ENCODE measurements at places on chromosomes 3 and 15.

GRCh38 chr15:44719293-44719999, 8.1 kb downstream of the B2M start:
- no peak for DNase-seq

- DNase-seq: no peak
These were observed 55.8 kb downstream of the POLR2M start for GRCh38 chr15:57762302-57762701.

DNA sequence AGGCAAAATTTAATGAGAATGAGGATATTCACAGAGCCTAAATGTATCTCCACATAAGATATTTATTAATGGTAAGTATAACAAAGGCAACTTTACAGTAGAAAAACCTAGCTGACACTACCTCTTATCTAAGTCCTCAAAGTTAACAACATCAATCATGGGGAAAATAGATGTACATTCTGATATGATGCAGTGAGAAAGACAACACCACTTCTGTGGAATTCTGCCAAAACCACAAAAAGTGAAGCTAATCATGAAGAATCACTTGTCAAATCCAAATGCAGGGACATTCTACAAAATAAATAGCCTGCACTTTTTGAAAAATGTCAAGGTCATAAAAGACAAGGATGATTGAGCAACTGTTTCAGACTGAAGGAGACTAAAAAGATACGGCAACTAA, 27.5 kb upstream of the EOMES start:
- no peak for DNase-seq

DNA sequence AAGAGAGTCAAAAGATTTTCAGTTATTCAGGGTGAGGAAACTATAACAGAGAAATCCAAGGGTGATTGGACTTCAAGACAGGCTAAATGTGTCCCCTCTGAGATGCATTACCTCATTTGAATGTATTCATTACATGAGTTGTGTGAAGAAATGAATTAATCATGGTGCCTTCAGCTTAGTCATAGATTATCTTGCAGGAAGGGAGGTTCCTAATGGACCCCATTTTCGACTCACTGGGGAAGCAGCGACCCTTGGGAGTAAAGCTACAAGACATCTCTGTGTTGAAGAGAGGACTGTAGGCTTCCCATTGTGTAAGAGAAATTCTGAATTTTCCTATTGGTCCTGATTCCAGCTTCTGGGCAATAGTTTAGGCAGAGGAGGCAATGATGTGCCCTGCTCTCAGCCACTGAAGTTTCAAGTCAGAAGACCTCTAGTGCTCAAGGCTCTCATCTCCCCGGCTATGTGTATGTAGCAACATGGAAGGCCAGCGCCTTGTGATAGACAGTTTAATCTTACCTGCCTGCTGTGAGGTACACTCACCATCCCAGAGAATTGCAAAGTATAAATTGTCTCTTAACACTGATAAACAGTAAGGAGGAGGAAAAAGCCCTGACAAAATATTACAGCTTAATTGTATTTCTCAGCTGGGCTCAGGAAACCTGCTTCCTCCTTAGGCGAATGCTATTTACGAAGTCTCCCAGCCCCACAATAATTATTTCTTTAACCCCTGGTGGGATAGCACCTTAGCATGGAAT, 133.8 kb downstream of the PDCD6IP start:
- no peak for DNase-seq

- no peak for DNase-seq
These were observed 24.8 kb upstream of the VGLL4 start for GRCh38 chr3:11668243-11669235.

- no peak for DNase-seq
These were observed 124.3 kb downstream of the TIGIT start for GRCh38 chr3:114418107-114418506.

DNA sequence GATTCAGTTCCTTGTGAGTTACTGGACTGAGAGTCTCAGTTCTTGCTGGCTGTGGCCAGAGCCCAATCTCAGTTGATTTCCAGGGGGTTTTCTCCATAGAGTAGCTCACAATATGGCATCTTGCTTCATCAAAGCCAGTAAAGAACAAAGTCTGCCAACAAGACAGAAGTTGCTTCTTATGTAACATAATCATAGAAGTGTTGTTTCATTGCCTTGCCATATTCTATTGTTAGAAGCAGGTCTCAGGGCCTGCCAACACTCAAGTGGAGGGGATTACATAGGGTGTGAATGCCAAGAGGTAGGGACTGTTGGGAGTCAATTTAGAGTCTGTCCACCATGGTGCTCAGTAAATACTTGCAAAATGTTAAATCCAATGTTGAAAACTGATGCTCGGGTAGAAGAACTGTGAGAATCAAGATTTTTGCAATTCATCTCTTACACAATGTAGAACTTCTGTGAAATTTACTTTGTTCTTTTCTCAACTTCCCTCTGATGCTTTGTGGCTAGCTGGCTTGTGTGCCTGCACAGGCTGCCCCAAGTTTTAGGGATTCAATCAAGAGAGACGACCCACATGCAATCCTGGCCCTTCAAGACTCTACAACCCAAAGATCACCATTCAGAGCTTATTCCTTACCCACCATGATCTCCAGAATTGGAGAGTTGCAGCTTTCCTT, 13.3 kb upstream of the PXYLP1 start:
- no peak for DNase-seq

- no peak for DNase-seq
These were observed 1.0 kb downstream of the LIMD1 start for GRCh38 chr3:45595364-45596195.

- no peak for DNase-seq
These were observed 2.5 kb downstream of the NBEAL2 start for GRCh38 chr3:46981932-46982471.

DNA sequence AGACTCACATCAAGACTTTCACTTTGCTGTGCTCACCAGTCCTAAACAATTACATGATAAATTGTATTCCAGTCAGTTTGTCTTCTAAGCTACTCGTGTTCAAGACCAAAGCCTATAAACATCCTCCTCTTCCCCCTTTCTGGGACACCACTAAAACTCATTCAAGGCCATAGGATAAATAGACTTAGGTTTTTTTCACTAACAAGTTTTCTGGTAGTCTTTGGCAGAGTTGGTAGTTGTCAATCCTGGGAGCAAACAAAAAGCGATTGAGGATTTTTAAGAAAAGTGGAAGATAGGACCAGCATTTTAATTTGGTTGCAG, 114.9 kb downstream of the TGFBR2 start:
- DNase-seq: no peak

DNA sequence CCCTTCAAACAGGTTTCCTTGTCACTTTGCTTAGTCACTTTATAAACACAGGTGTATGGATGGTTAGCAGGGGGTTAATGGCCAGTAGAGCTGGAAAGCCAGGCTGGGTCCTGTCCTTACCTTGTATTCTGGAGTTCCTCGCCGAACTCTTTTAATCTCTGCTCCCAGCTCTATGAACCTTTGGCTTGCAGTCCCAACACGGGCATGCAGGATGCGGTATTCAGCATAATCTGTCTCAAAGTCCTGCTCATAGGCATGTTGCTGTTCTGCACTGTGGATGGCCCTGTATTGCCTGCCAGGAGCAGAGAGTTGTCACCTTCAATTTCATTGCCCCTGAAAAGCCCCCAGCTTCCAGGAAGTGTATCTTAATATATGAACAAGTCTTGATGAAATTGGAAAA, 2.7 kb downstream of the ELL3 start:
- DNase-seq: no peak

DNA sequence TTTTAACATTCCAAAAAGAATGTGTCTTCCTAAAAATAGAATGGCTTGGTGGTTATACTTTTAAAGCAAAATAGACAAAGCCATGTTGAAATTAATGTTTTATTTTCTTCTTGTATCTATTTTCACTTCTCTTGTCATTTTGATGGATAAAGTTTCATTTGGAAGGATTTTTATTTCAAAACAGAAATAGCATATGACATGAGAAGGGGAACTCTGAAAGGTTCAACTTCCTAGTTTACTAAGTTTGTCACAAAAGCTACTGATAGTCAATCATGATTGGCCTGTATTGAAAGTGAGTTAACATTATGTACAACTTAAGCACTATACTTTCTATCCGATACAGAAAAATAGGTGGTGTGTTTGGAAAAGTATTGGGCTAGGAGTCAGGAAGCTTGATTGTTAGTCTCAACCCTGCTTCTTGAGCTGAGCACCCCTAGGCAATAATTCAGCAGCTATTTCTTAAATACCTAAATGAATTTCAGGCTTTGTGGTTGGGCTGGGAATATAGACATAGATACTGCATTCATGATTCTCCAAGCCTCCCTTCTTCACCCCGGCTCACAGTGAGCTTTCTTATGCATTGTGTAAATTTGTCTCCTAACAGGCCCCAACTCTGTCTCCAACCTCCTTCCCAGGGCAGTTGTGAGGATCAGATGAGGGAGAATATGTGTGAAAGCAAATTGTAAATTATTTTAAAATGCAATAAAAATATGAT, 46.9 kb upstream of the CSPG4 start:
- no peak for DNase-seq

DNA sequence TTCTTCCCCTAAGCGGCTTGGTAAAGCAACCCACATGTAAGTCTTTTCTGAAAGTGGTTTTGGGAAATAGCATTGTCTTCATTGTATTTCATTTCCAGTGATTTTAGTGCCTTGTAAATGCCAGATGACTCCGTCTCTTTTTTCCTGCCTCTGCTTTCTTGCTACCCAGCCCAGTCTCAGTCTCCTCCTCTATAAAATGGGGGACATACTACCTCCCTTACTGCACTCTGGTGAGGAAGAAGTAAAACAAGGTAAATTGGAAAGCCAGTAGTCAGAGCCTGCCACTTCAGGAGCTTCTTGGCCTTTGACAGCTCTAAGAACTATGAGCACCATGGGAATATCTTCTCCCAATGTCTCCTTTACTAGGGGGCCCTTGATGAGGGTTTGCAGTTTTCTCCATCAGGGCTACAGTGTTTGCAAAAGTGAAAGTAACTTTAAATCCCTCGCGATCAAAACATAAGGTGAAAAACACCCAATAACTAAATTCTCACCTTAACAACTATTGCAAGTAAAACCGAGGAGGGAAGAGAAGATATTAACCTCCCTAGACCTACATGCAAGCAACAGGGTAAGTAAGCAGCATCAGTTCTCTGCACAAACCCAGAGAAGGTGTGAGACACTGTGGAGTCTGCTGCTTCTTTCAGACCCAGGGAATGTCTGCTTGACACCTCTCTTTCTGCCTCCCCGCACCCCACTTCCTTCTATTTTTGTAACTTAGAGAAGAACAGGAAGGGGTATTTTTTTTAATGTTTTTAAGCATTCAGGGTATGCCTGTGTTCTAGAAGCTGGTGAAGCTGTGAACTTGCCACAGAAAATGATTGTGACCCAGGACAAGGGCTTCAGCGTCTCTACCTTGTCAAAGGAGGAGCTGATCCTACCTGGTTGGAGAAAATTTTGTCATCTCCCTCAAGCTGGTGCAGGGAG, 159.1 kb upstream of the EOMES start:
- no peak for DNase-seq

GRCh38 chr15:39889601-39890000, 30.5 kb downstream of the GPR176 start:
- no peak for DNase-seq

- no peak for DNase-seq
These were observed 3.0 kb downstream of the RPL32 start for GRCh38 chr3:12838179-12838965.

DNA sequence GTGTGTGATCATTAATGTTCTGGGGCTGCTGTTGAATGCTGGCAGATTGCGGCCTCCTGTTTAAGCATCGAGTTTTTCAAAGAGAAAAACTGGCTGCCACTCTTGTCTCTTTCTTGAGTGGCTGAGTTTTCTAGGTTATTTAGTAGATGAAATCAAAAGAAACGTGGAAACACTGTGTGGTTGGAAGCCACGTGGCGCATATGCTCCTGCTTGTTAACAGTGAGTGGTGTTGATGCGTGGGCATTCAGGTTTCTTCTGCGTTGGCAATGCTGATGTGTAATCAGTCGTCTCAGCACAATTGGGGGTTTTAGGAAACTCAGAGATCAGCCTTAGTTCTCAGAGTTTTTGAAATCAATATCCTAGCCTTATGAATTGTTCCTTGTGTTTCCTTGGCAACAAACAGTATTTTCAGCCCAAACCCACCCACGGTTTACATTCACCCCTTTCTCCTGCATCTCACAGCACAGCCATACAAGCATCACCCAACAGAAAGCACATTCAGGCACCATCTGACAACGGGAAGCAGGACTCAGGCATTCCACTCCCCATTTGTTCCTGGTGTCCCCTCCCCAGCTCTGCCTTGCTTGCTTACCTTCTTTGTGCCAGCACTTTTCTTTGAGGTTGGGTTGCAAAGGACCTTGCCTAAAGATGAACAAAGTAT, 74.7 kb downstream of the SEC22A start:
- peak; percentile 12 for DNase-seq

DNA sequence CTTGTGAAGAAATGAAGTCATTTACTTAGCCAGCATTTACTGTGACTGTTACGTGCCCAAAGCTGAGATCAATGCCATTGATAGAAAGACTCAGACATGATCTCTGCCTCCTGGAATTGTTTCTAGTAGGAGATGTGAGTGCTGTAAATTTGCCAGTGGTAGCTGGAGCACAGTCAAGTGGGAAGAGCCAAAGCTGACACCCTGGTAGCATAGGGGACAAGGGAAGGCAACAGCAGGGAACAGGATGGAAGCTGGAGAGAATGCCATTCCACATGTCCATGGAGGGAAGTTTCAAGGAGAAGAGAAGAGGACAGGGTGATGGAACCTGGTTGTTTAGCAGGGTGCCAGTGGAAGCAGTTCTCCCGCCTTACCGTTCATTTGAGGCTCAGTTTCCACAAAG, 64.0 kb downstream of the TCAIM start:
- no peak for DNase-seq

- DNase-seq: no peak
These were observed 216.1 kb downstream of the SLCO3A1 start for GRCh38 chr15:92069308-92070250.

DNA sequence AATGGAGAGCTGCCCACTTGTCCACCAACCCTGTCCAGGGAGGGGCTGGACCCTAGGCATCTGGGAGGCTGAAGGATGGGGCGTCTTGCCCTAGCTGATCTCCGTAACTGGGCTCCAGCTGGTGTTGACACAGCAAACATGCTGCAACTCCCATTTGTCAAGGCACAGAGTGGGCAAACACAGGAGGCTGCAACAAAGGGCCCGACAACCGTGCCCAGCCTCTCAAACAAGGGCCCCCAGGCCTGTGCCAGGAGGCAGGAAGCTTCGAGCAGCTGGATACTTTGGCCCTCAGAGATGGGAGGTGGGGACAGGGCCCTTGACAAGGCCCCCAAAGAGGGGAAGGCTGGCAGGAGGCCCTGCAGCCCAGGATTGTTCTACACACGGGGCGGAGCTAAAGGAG, 64.2 kb upstream of the TMEM115 start:
- no peak for DNase-seq

- DNase-seq: no peak
These were observed 11.8 kb upstream of the UACA start for GRCh38 chr15:70775160-70775559.

DNA sequence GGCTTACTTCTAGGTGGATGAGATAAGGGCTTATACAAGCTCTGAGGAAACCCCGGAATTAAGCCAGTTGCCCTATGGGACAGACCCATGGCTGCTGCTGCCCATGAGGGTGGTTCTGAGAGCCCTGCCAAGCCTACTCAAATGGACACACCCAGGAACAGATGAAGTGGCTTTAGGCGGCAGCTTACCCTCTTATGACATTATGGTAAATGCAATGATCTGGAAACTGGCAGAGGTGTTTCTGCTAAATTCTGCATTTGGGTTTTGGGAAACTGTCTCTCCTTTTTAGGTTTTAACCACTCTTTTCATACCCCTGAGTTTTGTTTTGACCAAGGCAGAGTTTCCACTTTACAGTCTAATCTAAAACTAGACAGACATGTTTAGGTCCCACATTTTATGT, 9.0 kb upstream of the ZBED2 start:
- no peak for DNase-seq

- no peak for DNase-seq
These were observed 233.4 kb downstream of the ADAMTS17 start for GRCh38 chr15:100108346-100108745.

- DNase-seq: no peak
These were observed 18.4 kb downstream of the SENP5 start for GRCh38 chr3:196886144-196886543.

All from right hindlimb (tissue), 1 donor.